Epithelial cell of prostate (primary cell): ENCODE measurements at places on chromosomes 11 and 22.

DNA sequence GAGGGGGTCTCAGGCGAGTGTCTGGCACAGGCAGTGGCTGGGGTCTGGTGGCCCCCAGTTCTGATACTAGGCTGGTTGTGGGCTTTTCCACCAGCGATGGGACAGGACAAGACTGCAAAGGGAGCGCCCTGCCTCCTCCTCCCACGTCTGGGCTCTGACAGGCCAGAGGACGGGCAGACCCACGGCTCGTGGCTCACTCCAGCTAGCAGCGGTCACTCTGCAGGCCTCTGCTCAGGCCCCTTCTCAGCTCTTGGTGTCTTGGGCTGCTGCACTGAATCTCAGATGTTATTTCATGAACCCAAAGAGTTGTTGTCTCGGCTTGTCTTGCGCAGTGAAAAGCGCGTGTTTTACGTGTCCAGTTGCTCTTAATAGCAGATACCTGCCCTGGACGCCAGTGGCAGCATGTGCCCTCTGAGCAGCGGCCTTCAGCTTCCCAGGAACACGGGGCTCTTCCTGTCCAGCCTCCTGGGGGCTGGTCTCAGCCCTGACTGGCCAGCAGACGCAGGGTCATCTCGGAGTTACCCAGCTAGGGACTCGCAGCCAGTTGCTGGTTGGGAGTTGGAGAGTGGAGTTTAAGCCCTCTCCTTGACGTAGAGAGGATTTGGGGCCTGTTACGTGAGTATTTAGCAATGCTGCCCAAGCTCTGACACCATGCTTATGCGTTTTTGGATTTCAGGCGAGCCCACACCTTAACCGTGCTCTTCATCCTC, 9.6 kb downstream of the PTDSS2 start:
- DNase-seq = no peak

DNA sequence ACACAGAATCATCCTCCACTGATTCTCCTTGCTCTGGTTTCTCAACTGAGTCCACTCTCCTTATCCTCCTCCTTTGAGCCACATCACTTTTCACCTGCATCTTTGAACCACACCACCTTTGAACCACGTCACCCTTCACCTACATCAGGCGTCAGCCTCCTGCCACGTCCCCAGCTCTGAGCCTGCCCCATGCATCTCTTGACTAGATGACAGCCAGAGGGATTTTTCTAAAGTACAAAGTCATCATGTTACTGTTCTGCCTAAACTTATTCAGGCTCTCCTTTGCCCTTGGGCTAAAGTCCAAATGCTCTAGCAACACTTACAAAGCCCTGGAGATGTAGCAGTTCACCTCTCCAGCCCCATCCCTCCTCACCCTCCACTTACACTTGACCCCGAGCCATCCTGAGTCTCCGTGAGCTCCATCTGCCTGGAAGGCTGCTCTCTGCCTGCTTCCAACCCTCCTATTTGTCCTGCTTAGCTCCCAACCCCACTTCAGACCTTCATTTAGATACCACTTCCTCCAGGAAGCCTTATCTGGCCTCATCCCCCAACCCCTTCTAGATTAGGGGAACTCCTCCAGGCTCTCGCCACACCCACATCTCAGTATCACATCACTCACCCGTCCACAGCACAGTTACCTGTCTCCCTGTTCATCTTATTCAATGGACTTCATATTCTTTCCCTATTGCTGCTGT, 3.7 kb upstream of the MS4A10 start:
- no peak for DNase-seq

DNA sequence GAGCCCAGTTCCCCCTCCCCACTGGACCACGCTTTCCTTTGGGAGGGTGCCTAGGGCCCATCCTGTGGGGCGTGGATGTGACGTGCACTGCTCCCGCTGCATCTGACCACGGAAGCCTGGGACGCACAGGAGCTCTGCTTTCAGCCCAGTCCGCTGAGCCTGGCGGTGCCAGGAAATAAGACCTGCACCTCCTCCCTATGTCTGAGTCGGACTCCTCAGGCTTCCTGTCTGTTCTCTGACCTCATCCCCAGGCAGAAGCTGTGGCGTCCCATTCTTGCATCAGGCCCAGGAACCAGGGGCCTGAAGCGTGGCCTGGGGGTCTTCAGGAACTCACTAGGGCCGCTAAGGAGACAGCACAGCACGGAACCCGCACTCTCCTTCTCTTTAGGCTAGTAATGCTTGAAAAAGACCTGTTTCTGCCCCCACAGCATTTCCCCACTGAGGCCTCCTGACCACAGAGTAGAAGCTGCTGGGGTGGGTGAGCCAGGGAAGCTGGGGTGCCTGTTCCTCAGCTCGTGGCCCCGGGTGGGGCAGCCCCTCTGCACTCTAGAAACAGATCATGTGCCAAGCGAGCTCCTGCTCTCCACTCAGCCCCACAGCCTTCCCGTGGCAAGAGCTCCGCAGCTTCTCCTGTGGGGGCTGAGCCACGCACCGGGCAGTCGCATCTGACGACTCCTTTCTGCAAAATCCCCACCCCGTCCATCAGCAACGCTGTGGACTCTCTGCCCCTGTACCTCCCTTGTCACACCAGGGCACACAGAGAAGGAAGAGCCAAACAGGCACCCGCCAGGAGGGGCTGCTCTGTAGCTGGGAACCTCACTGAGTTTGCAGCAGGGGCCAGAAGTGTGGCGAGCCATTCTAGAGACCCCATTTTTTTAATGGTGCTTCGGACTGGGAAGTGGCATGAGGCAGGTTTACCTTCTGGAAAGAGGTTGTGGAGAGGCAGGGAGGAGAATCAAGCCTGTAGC, 22.6 kb downstream of the MOV10L1 start:
- DNase-seq = no peak

- DNase-seq = no peak
These were observed 53.3 kb upstream of the CD44 start for GRCh38 chr11:35085531-35086165.

DNA sequence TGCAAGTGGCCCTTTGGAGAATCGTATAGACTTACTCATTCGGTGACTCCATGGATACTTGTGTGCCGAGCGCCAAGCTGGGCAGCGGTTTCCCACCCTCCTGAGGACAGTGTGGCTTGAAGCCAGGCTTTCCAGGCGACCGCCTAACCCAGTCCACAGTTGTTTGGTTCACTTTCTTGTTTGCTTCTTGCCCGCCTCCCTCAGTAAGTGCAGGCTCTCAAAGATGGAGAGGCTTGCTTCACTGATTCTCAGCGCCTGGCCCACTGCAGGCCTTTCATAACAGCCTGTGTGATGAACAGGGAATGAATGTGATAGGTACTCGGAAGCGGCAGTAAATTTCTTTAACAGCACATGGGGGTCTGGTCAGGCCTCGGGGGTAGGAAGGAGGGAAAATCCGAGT, 11.2 kb upstream of the MDK start:
- DNase-seq = no peak

GRCh38 chr11:40290171-40290631, 1169.3 kb downstream of the LRRC4C start:
- DNase-seq = no peak

DNA sequence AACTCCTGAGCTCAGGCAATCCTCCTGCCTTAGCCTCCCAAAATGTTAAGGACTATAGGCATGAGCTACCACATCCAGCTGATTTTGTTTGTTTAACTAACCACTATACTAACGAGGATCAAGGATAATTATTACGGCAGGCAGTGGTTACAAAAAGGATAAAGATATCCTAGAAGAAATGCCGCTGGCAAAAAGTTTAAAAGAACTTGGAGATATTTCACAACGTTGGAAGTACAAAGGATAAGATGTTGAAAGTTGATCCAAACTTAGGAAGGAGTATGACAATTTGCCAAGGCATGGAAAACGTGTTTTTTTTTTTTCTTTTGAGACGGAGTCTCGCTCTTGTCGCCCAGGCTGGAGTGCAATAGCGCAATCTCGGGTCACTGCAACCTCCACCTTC, 13.4 kb downstream of the AP5B1 start:
- DNase-seq = no peak

DNA sequence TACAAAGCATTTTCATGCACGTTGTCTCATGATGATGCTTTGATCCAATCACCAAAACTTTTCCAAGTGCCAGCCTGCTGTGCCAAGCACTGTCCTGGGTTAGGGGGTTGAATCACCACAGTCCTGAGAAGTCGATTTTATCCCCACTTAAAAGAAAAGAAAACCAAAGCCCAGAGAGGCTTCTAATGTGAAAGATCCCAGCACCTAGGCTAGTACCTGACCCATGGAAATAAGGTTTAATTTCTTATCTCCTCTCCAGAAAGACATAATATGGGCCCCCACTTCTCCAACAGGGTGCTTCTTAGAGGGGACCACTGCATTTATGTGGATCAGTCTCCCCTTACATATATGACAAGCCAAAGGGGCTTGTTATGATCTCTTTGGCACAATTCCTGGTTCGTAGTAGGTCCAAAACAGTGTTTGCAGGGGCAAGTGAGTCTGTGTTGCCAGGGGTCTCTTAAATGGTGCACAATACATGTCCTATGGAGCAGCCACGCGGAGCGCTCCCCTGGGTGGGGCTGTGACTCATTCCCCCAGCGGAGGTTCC, 1.9 kb upstream of the BCL9L start:
- no peak for DNase-seq

DNA sequence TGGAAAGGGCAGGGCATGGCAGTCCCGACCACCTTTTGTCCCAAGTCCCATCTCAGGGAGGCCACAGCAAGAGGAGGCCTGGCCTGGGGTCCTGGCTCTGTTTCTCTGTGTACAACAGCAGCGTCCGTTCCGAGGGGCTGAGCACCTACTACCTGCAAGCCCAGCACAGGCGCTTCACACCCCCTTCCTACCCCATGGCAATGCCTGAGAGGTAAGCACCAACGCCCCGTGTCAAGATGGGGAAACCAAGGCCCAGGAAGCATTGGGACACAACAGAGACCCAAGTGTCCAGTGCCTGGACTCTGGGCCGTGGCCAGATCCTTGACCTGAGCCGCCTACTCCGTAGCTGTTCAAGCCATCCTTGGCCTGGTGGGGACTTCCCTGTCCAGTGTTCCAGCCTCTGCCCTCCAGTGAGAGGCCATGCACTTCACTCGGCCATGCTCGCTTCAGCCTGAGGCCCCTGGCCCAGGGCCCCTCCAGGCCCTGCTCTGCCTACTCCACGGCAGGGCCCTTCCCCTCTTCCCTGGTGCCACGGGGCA, 14.3 kb upstream of the TCF20 start:
- DNase-seq = no peak

DNA sequence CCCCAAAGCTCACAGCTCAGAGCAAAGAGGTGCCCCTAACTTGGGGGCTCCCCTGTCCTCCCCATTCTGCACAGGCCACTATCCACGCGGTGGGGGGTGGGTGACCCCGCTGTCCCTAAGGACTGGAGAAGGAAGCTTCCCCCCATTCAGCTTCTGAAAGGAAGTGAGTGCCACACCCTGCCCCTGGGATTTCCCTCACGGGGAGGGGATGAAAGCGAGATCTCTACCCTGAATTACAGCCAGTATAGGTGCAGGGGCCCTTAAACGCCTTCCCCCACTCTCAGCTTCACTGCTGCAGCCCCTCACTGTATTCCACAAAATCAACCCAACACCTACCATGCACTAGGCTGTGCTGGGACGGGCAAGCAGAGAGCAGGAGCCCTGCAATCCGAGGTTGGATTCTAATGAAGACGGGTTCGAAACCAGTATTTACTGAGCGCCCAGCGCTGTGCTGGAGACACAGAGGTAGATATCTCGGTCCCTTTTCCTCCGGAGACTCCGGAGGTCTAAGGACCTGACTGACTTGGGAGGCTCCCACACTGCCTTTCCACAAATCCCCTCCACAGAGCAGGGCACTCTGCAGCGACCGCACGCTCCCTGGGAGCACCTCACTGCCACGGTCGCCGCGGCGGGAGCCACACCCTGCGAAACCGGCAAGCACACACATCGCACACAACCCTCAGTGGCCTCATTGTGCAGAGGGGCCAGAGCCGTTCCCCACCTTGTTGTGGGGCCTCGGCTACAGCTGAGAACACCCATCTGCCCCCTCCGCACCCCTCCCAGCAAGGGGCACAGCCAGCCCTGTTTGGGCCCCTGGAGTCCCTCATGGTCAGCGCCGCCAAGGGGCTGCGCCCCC, 1.8 kb downstream of the AHNAK start:
- DNase-seq = no peak
